ENCODE measurements at places on chromosomes 4 and X. TPM values are rescaled to one million over a fixed set of nuclear protein-coding genes. Genes with fewer than 3 reads are reported as not detected.
A peak's percentile ranks its signal among the peaks of the same experiment; 100 is the strongest.

Gene DCAF4L1
- total RNA-seq = 0.19 TPM

Gene POU3F4
- total RNA-seq = not detected

GRCh38 chr4:144338148-144338547, 197.6 kb upstream of the GYPA start:
- H3K4me3 ChIP-seq = no peak overlapping the region
- H3K36me3 ChIP-seq = no peaks in the 10 kb centered on the region
- H3K27me3 ChIP-seq = no peaks in the 10 kb centered on the region
- no peaks in the 10 kb centered on the region for H3K4me1 ChIP-seq

GRCh38 chr4:28947374-28947773, 1772.8 kb upstream of the PCDH7 start:
- H3K4me3 ChIP-seq = no peak overlapping the region
- no peaks in the 10 kb centered on the region for H3K4me1 ChIP-seq
- no peak for DNase-seq
- H3K27ac ChIP-seq = no peak overlapping the region
- no peaks in the 10 kb centered on the region for H3K27me3 ChIP-seq
- H3K36me3 ChIP-seq = no peaks in the 10 kb centered on the region

GRCh38 chr4:142356801-142357200, 489.3 kb downstream of the INPP4B start:
- no peaks in the 10 kb centered on the region for H3K36me3 ChIP-seq
- peak overlapping the region; percentile 69 for H3K27ac ChIP-seq
- H3K27me3 ChIP-seq = no peaks in the 10 kb centered on the region
- H3K4me1 ChIP-seq = peaks cover 42% of the 10 kb centered on the region
- no peak overlapping the region for H3K4me3 ChIP-seq
- no peak for DNase-seq

- H3K36me3 ChIP-seq = no peaks in the 10 kb centered on the region
- no peaks in the 10 kb centered on the region for H3K27me3 ChIP-seq
- H3K27ac ChIP-seq = no peak overlapping the region
- H3K4me3 ChIP-seq = no peak overlapping the region
- no peaks in the 10 kb centered on the region for H3K4me1 ChIP-seq
Measured at GRCh38 chr4:48175328-48175727, 41.3 kb upstream of the TXK start.

DNA sequence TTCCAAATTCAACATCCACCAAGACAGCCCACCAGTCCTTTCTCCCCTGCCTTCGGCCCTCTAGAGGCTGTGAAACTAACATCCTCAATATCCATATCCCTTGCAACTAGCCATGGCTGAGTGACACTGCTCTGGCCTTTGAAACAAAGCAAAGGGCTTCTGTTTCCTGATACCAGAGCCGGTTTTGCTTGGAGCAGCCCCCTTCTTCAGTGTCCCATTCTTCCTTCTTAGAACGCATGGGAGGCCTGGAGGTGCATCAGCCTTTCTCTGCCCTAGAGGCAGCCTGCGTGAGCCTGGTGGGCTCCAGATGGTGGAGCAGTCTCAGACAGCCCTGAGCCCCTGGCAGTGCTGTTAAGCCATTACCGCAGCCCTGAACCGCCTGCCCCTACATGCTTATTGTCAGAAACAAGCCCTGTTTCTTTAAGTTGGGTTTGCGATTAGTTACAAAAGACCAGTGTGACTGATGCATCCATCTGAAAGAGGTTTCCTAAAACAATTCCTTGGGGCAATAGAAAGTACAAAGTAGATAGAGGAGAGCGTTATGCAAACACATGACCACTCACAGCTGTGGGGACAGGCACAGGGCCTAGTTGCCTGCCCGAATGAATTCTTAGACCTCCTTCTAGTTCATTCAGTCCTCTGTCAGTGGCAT, 74.1 kb downstream of the EVC start:
- no peak overlapping the region for H3K27ac ChIP-seq
- no peaks in the 10 kb centered on the region for H3K36me3 ChIP-seq
- no peak overlapping the region for H3K4me3 ChIP-seq
- DNase-seq = no peak
- H3K4me1 ChIP-seq = no peaks in the 10 kb centered on the region

DNA sequence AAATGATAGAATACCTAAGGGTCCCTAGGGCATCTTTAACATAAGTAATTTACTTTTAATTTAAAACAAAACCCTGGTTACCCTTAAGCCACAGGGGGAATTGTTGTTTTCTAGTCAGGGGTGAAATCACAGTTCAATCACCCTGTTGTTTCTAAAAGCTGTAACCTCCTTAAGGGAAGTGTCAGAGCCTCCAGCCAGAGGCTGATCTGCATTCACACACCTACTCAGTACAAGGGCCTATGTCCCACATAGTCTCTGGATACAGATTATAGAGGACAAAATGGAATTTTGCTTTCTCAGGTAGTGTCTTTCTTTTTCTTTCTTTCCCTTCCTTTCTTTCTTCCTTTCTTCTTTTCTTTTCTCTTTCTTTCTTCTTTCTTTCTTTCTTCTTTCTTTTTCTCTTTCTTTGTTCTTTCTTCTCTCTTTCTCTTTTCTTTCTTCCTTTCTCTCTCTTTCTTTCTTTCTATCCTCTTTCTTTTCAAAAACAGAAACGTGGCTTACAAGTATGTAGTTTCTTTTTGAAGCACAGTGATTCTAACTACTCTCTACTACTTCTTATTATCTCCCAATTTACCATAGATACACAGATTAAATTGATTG, 31.1 kb upstream of the BMPR1B start:
- no peak for DNase-seq
- H3K4me3 ChIP-seq = no peak overlapping the region
- H3K36me3 ChIP-seq = no peaks in the 10 kb centered on the region
- no peaks in the 10 kb centered on the region for H3K4me1 ChIP-seq
- no peak overlapping the region for H3K27ac ChIP-seq

GRCh38 chrX:47361538-47362511, 8.6 kb upstream of the ZNF157 start:
- H3K27ac ChIP-seq = no peak overlapping the region
- no peak for DNase-seq
- peaks cover 37% of the 10 kb centered on the region for H3K4me1 ChIP-seq
- peak overlapping the region; percentile 22 for H3K4me3 ChIP-seq

GRCh38 chr4:147683717-147684700, at the start of gene PRMT9:
Gene PRMT9, minus strand, starts transcription at chr4:147684163. Its CDS starts 176 bp downstream, at chr4:147683987.
- H3K4me1 ChIP-seq = peaks cover 12% of the 10 kb centered on the region
- peak; percentile 87 for DNase-seq
- no peaks in the 10 kb centered on the region for H3K27me3 ChIP-seq
- peak within 1 kb of the TSS; percentile 91 for H3K4me3 ChIP-seq

DNA sequence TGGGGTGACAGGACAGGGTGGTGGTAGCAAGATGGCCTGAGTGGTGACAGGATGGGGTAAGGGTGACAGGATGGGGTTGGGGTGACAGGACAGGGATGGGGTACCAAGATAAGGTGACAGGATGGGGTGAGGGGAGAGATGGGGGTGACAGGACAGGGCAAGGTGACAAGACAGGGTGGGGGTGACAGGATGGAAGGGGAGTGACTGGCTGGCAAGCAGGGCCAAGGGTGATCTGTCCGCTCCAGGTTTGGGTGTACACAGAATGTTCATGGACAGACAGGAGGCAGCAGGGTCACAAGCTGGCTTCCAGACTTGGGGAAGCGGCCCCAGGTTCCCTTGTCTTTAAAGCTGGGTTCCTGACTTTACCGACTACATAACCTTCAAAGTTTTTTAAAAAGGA, 23.3 kb downstream of the RNF212 start:
- H3K4me1 ChIP-seq = no peaks in the 10 kb centered on the region
- no peaks in the 10 kb centered on the region for H3K36me3 ChIP-seq
- H3K27me3 ChIP-seq = no peaks in the 10 kb centered on the region
- no peak overlapping the region for H3K4me3 ChIP-seq
- H3K27ac ChIP-seq = no peak overlapping the region
- no peak for DNase-seq

Measured in CD4-positive, alpha-beta T cell (primary cell).